ENCODE measurements at places on chromosomes 7 and 10.

DNA sequence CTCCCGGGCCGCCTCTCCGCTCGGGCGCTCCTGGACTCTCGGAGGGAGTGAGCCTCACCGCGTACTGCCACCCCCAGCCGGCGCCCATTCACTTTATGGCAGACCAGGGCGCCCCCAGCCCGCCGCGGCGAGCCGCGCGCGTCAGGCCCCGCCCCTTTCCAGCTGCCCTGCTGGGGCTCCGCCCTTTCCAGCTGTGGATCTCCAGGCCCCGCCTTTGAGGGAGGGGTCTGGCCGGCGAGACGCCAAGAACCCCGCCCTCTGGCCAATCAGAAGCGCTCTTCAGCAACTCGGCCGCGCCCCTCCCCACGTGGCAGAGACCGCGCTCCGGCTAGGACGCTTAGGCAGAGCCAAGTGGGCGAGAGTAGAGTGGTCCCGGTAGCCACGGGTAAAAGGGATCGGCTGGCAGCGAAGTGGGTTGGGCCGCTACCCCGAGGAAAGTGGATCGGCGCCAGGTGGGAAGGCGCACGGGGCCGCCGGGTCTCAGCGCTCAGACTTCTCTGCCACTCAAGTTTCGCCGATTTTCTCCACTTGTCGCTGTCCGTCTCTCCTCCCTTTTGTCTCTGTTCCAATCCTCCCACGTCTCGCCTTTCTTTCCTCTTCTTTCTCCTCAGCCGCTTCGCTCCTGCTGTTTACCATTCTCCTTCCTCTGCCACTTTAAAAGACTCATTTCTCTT lies at the start of gene PITX3:
Gene PITX3 (minus strand): TSS at position 69 of the 674 bp plus-strand sequence. CDS start 9,432 bp downstream, outside the sequence.
- peak; percentile 94 for DNase-seq

DNA sequence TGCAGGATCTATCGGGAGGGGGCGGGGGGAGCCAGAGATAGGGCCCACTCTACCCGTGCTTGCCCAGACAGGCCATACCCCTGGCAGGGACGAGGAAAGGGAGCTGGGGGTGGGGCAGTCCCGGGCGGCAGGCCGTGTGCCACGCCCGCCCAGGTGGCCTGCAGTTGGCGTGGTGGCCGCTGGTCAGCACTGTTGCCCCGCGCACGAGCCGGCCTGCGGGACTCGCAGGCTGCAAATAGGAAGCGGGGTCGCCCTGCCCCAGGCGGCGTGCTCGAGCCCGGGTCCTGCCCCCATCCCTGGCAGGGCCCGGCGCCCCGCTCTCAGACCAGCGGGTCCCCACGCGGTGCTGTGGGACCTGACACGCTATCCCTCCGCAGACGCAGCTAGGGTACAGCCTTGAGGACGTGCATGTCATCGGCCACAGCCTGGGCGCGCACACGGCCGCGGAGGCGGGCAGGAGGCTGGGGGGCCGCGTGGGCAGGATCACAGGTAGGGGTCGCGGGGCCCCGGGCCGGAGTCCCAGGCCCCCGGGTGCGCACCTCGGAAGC lies 6.7 kb downstream of the PNLIPRP2 start:
- no peak for DNase-seq

DNA sequence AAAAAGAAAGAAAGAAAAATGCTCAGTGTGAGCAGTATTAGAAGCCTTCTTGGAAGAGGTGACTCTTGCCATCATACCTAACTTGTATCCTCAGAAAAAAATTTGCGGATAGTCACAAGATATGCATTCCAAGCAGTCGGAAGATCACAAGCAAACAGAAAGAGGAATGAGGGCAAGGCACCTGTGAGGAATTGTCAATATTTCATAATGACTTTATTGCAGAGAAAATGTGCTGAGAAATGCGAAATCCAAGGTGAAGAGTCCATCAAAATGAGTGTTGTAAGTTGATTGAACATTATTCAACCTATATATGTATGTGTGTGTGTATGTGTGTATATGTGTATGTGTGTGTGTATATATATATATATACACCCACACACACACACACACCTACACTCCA lies 1624.7 kb upstream of the LRRTM3 start:
- no peak for DNase-seq

- no peak for DNase-seq
Observed at GRCh38 chr10:72291019-72291532, 17.4 kb downstream of the DDIT4 start.

- DNase-seq = peak; percentile 16
Observed at GRCh38 chr7:20797462-20798080, 10.9 kb upstream of the SP8 start.

GRCh38 chr10:54133203-54133602 lies 667.8 kb downstream of the PCDH15 start:
- DNase-seq = no peak

DNA sequence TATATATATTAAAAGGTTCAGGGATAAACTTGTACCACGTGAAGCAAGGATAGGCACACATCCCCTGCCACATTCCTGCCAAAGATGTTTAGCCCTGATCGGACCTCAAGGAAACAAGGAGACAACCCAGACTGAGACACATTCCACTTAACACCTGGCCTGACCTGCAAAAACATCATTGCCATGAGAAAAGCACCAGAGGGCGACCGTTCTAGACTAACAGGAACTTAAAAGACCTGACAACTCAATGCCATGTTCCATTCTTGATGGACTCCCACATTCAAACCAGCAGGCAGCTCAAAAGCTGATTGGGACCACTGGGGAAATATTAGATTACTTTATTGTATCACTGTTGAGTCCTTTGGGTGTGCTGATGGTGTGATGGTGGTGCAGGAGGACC lies 8.1 kb upstream of the PDGFA start:
- no peak for DNase-seq

DNA sequence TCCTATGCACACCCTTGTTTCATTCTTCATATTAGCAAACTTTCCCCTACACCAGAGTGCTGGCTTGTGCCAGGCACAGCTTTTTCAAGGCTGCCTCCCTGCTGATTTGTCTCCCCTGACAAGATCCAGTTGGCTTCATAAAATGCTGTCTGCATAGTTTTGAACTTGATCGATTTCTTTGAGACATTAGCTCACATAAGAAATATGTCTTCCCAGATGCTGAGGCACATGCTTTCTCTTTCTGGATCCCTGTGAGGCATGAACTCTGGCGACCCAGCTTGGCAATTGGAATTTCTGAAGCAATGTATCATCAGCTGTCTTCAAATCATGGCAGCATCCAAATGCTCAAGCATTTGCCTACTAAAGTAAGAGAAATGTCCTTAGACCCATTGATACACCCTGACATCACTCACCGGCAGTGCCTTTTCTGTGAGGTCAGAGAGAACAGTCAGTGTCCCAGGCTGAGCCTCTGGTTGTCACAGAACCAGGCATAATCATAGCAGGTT lies 616.4 kb upstream of the GHITM start:
- DNase-seq = no peak
